Kidney epithelial cell (primary cell): ENCODE measurements at places on chromosomes 13 and 19. TPM values are rescaled to one million over a fixed set of nuclear protein-coding genes. Genes with fewer than 3 reads are reported as not detected.

Gene CGB5
- total RNA-seq = 0.89 TPM in 1 of 2 replicates, not detected in the other

Gene HRC
- total RNA-seq = not detected in 2 replicates

Gene KCNN1
- total RNA-seq = 2.3 and 4.7 TPM in 2 replicates

Gene MCF2L
- 12.3 and 13.8 TPM in 2 replicates for total RNA-seq

Gene SELENOV
- 0.27 and 0.42 TPM in 2 replicates for total RNA-seq

Gene MAG
- 0.04 TPM in 1 of 2 replicates, not detected in the other for total RNA-seq

Gene SAMD1
- total RNA-seq = 21.8 and 42.0 TPM in 2 replicates

Gene ICAM1
- 155 TPM in 2 replicates for total RNA-seq

Gene PRR12
- 8.9 and 11.5 TPM in 2 replicates for total RNA-seq
